CD4-positive, alpha-beta memory T cell (primary cell): ENCODE measurements at places on chromosomes 11 and 22.

DNA sequence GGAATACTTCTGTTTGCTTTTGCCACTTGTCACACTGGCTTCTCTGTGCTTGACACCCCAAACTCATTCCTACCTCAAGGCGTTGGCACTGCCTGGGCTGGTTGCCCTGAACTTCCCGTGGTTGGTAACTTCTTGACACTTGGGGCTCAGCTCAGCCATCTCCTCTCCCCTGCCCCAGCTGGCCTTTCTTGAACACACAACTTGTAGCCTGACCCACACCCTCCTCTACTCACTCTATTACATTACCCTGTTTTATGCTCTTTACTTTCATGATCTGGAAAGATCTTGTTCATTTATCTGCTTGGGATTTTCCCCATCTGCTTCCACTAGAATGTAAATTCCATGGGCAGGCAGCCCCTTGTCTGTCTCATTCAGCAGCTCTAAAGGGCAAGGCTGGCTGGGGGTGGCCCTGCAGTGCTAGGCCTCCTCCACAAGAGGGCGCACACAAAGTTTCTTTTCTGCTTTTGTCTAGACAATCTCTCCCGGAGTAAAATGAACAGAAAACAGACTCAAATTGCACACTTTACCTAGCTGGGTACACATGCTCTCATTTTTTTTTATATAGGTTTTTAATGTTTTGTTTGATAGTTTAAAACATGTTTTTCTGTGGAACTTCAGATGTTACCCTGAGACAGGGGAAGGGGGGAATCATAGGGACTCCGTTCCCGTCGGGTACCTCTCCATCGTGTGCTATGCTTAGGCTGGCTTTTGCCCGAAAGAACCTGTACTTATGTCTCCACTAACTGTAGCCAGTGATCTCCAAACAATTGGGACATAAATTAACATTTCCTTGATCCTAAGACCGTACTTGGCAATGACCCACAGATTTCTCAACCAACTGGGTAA lies 16.4 kb upstream of the MRGPRX2 start:
- DNase-seq, result peak; percentile 45

DNA sequence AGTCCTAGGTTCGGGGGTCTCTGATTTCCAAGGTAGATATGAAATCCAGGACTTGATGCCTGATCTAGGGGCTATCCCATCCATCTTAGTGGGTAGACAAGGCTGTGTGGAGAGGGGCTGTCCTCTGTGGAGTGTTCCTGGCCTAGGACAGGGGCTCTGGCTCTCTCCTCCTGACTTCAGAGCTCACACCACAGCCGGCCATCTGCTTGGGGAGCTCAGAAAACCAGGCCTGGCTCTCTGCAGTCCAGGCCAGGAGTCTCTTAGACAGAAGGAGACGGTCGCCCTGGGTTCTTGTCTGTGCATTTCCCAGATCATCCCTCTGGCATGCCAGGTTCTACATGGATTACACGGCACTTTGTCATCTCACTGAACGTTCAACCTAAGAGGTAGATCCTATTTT lies 17.9 kb downstream of the TUB start:
- DNase-seq, result no peak

DNA sequence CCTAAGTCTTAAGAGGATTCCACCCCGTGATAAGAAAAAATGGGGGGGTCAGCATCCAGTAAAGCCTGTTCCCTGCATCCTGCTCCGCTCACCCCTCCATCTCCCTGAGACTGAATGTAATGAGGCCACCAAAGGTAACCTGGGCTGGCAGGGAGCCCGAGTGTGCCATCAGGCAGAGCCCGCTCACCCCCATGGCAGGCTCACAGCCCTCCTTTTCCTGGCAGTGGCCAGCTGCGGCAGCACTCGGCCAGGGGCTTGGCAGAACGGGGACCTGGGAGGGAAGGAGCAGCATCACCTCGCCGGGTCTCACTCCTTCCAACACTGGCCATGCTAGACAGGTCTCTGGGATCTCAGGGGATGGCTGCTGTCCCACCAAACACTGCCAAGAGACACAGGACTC lies 64.4 kb downstream of the PRDM11 start:
- no peak for DNase-seq

DNA sequence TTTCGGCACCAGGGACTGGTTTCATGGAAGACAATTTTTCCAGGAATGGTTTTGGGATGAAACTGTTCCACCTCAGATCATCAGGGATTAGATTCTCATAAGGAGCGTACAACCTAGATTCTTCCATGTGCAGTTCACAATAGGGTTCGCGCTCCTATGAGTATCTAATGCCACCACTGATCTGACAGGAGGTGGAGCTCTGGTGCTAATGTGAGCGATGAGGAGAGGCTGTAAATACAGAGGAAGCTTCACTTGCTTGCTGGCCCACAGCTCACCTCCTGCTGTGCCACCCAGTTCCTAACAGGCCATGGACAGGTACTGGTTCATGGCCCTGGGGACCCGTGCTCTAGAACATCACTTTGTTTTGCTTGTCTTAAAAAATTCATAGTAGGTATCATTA lies 41.8 kb upstream of the AMPD3 start:
- peak; percentile 53 for DNase-seq

GRCh38 chr11:24249921-24250320 lies 246.9 kb upstream of the LUZP2 start:
- DNase-seq, result no peak
